ENCODE measurements at places on chromosomes 3 and 15.

DNA sequence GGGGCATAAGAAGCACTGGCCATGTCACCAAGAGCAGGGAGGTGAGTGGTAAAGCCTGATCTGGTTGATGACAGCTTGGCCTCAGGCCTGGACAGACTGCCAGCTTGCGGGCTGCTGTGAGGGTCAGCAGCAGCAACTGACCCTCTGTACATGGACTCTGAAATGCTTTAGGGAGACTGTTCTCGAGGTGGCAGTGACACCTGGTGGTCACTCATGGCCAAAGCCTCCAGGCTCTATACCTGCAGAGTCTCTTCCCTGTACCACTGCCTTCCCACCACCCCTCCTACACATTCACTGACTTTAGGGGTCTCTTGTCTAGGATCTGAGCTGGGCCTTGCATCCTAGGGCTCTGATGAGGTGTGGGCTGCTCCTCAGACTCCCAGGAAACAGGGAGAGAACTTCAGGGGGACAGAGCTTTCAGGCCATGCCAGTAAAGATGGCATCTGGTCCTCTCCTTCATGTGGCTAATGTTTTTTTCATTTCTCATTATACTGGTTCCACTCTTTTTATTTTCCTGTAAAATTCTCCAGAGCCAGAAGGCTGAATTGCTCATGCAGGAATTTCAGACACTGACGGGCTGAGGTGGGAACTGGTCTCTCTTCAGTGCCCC lies 17.2 kb upstream of the TIMP4 start:
- no peak for DNase-seq

DNA sequence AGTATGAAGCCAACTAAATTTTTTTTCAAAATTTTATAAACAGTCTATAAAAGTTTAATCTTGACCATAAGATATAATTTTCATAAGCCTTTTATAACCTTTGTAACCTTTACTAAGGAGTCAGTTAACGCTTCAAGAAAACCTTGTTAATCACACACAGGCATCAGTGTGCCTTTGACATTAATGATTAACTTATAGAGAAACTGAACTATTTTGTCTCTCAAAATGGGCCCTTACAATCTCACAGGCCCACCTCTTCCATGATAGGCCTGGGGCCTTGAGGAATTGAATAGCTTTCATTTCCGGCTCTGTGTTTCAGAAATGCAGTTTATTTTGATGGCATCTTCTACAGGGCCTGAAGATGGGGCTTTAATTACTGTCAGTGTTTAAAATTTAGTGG lies 70.1 kb downstream of the CD200 start:
- no peak for DNase-seq

- DNase-seq = no peak
Measured at GRCh38 chr3:10563396-10563795, 58.0 kb upstream of the ATP2B2 start.

DNA sequence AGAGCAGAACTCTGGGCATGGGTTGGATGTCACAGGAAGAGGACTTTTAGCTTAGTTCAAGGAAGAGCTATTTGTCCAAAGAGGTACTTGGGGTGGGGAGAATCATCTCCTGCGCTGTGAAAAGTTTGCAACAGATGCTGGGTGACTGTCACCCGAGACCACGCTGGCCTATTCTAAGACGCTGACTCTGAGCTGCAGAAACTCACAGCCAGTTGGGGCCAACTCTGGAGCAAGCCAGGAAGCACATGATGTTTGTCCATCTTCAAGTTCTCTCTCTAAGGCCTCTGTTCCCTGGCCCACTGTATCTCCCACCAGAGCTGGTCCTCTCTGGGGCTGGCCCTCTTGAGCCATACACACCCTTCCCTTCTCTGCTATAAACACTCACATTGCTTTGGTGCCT lies 17.9 kb upstream of the CDCP1 start:
- no peak for DNase-seq

DNA sequence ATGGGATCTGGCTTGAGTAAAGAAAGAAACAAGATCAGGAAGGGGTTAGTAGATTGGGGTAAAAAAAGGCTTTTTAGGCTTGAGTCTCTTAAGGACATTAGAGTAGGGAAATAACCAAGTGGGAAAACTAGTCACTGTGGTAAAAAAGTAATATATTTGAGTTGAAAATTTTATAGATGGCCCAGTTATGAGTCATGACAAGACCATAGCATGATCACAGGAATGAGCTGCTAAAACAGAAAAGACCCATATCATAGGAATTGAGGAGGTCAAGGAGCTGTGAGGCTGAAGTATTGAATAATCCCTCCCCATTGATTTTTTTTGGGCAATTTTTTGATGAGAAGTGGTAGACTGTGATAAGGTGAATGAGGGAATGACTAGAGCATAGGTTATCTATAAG lies 69.2 kb upstream of the TBC1D5 start:
- no peak for DNase-seq

GRCh38 chr15:88900309-88900981 lies 5.1 kb upstream of the HAPLN3 start:
- no peak for DNase-seq

DNA sequence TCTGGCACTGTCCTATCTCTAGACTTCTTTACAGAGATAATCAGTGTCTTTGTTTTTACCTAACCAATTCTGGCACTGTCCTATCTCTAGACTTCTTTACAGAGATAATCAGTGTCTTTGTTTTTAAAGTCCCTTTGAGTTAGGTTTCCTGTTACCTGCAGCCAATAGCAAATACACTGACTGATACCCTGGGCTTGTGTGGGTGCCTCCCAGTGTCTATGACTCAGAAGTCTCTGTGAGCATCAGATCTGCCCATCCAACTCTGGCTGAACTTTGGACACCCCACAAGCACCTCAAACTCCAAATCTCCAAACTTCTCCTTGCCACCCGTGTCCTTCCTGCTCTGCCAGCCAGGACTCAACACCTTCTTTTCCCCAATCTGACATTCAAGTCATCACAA lies 30.4 kb downstream of the SLC41A3 start:
- no peak for DNase-seq

- DNase-seq = no peak
Measured at GRCh38 chr3:117407317-117407716, 697.7 kb downstream of the TUSC7 start.

DNA sequence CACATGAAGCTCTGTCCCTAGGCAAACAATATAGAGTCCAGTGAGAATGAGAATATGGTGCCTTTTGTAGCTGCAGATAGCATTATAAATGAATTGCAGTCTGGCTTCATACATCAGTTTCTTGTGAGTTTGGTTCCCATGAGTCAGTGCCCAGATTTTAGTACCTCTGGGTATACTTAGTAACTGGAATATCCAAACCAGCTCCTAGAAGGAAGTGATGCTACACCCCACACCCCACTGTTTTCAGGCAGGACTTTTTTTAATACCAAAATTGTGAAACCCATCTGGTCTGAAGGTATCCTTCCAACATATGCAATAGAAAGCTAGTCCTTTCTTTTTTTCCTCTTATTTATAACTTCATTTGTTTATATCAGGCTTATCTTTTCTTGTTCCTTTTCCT lies 42.1 kb upstream of the FOXP1 start:
- DNase-seq = no peak

GRCh38 chr3:141498598-141499223 lies 11.9 kb downstream of the RASA2 start:
- no peak for DNase-seq

DNA sequence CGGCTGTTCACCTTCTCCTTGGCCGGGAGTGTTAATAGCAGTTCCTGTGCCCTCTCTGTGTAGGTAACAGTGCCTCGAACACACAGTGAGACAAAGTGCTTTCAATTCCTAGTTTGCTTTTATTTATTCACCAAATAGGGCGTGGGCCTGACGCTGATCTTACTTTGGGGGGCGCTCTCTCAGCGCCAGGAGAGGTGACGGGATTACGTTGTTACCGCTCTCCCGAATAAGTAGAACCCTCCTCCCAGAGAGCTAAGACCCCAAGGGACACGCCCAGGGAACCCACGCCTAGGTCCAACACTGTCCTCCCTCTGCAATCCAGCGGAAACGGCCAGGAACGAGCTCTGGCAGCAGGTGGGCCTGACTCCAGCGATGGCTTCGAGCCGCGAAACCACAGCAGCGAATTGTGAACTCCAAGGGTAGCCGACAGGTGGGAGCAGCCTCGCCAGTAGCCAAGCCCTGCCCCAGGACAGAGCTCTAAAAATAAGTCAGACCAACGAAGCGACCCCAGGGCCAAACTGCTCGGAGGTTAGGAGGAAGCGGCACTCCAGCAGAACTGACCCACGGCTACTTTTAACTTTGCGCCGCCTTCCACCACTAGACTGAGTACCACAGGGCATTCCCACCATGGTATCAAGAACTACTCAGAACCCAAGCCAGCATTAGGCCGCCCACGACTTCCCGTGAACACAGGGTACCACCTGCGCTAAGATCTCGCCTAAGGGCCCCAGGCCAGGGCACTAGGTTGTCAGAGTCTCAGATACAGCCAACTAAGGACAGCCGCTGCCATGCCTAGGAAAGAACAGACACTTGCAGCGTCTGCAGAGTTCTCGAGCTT lies 1.6 kb upstream of the SIN3A start:
- peak; percentile 16 for DNase-seq

DNA sequence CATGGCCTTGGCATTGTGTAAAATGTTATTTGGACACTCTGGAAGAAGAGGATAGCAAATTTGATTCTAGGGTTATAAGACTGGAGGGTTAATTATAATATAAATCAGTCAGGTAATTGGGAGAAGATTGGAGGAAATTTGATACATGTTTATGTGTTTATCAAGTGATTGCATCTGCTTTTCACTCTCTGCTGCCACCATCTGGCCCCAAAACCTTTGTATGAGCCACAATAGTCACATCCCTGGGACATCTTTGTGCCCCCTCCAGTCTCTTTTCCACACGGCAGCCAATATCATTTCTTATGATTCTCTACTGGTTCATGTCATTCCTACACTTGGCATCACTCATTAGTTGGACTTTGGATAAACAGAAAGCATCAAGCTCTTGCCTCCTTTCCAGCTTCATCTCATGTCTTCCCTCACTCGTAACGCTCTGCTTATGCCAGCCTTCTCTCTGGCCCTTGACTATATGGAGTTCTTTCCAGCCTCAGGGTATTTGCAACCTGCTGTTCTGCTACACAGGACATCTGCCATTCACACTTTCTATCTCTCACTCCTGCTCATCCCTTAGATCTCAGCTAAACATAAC lies 602.3 kb upstream of the SUCLG2 start:
- DNase-seq = no peak

DNA sequence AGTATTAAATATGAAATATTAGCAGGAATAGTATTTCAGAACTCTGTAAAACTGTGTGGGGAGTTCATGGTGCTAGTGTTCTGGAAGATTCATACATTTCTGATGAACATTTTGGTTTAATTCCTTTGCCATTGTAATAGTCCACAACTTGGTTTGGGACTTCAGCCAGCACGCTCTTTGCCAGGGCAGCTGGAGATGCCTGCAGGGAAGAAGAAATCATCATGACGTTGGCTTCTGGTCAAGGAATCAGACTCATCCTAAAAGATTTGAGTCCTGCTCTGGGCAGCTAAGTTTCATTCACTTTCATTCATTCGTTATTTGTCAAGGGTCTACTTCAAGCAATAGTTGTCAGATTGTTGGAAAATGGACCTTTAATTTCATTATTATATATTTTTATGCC lies 32.4 kb upstream of the MRPL3 start:
- DNase-seq = no peak

- DNase-seq = no peak
Measured at GRCh38 chr15:59424616-59425015, 13.4 kb upstream of the FAM81A start.

DNA sequence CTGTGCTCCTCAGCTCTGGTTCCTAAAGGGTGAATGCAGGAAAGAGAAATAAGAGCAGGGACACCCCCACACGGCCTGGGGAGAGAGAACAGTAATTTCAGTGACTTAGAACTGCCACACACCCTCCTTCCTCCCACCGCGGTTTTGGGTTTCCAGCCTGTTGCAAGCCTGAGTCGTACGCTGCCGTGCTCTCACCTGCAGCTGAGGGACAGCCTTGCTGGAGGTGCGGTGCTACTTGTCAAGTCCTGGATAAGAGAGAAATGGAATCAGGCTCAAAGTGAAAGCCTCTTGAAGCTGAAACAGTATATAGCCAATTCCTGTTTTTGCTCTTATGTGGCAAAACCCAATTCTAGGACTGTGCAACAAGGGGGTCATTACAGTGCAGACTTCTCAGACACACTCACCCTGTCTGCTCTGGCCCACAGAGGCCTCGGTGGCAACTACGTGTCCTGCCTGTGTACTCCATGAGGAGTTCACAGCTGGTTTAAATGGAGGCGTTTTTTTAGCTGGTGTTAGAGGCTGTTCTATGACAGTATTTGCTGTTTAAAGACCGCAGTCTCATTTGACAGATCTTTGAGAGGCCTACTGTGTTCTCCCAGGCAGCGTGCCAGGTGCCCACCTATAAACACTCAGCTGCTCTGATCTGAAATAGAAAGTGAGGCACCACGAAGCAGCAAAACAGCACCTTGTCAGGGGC lies 42.9 kb downstream of the TBC1D2B start:
- DNase-seq = no peak

- no peak for DNase-seq
Measured at GRCh38 chr15:28116521-28117431, 17.7 kb upstream of the OCA2 start.

DNA sequence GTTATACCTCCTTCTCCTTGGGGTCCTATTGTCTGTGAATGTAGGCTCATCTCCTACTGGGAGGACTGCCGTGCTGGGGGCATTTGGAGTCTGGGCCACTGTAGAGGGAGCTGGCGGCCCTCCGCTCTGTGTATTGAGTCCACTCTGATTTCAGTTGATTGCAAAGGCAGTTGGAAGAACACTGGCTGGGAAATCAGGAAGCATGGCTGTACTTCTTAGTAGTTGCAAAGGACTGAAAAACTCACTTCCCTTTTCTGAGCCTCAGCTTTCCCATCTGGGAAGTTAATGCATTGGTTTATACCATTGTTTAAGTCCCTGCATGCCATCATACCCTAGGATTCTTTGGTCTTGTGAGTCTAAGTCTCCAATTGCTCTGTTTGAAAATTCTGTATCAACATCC lies 46.7 kb downstream of the TMED3 start:
- DNase-seq = no peak

- no peak for DNase-seq
Measured at GRCh38 chr3:46082021-46082420, 54.7 kb upstream of the XCR1 start.
